ENCODE measurements at places on chromosomes 4 and X. TPM values are rescaled to one million over a fixed set of nuclear protein-coding genes. Genes with fewer than 3 reads are reported as not detected.

Gene MTTP
- 0.17 TPM for total RNA-seq

DNA sequence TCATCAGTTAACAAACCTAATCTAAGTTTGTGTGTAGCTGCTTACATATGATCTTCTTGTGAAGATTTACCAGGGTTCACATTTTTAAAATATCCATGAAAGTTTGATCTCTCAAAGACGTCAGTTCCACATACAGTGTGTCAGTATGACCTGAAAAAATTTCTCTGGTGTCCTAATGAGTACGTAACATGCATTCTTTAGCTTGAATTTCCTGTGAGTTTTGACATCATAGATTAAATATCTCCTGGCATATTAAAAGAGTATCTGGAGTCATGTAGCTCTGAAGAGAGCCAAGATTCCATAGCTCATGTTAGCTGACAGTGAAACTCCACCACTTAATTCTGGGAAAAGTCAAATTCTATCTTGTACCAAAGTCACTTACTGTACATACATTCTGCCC is 43.9 kb upstream of the PDLIM5 start:
- DNase-seq, result no peak

GRCh38 chrX:85903692-85904471 is 143.5 kb downstream of the CHM start:
- DNase-seq, result no peak

Gene ETDC
- not detected for total RNA-seq

DNA sequence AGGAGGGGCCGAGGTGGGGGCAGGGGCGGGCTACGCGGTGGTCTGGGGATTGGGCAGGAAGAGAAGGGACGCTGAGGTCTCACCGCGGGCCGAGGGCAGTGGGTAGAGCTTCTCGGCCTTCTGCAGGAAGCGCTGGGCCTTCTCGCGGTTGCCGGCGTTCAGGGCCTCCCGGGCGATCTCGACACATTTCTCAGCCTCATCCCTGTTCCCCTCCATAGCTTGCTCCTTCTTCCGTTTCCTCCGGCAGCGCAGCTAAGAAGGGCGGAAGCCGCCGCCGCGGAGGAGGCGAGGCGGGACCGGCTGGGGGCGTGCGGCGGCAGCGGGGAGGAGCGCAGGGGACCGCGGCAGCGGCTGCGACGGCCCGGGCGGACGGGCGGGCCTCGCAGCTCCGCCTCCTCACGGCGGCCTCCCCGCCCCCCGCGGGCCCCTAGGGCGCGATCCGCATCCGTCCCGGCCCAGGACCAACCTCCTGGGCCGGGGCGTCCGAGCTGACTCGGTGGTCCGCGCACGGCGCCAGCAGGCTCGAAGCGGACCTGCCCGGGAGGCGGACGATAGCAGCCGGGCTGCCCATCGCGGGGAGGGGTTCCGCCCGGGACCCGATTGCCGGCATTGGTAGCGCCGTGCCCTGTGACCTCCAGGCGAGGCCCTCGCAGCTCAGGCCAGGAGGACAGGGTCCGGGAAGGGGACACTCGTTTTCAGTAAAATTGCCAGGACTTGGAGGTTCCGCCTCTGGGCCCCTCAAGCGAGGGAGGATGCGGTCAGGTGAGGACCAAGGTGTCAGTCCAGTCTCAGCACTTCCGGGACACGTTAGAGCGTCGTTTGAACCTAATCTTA is at the start of gene DNAJB14:
Gene DNAJB14 (minus strand): TSS at position 263 of the 834 bp plus-strand sequence. CDS start 47 bp downstream, at position 216.
- peak; percentile 37 for DNase-seq

DNA sequence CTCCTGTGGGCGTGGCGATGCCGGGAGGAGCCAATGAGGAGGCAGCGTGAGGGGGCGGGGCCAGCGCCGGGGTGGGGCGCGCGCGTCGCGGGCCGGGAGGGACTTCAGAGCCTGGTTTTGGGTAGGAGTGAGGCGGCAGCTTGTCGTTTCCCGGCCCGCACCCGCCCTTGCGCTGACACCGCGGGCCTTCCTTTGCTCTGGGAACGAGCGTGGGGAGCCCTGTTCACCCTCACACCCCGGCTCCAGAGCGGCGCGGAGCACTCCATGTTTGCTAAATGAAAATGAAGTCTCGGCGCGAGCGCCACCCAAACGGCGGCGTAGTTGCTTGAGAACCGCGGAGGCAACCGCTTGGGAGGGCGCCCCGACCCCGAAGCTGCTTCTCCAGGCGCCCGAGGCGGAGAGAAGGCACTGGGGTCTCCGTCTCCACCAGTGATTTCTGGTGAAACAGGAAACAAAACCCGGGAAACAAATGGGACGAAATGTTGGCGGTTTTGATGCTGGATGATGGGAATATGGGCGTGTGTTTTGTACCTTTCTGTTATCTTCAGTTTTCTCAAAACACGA is 497 bp upstream of the GRPEL1 start:
- DNase-seq, result no peak

Gene KIAA1210
- total RNA-seq, result not detected

DNA sequence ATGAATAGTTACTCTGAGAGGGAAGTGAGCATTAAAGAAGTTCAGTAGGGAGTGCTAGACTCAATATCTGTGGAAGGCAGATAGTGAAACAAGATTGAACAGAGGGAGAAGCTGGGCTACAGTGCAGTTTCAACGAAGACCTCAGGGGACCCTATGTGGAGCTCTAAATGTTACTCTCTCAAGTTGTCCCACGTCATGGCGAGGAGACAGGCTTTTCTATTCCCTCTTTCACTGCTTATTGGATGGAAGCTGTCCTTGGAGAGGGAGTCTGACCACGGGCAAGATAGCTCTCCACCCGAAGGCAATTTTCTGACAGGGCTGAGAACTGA is 42.3 kb upstream of the CCSER1 start:
- DNase-seq, result no peak

Data from renal cortical epithelial cell (primary cell).